Thoracic aorta (tissue), 2 donors: ENCODE measurements at places on chromosomes 6 and 20. TPM values are rescaled to one million over a fixed set of nuclear protein-coding genes. Genes with fewer than 3 reads are reported as not detected.
A peak's percentile ranks its signal among the peaks of the same experiment; 100 is the strongest.

Gene BMP2
- 10.4 TPM for total RNA-seq

Gene GNRH2
- not detected for total RNA-seq

Gene CLVS2
- total RNA-seq = 0.07 TPM

Gene TSBP1
- not detected for total RNA-seq

Gene OSER1
- 34.4 TPM for total RNA-seq

Gene MLIP
- total RNA-seq = not detected

Gene SSTR4
- not detected for total RNA-seq

Gene TGM3
- 0.27 TPM for total RNA-seq

Gene EYS
- not detected for total RNA-seq

Gene ZSCAN23
- total RNA-seq = 1.6 TPM

DNA sequence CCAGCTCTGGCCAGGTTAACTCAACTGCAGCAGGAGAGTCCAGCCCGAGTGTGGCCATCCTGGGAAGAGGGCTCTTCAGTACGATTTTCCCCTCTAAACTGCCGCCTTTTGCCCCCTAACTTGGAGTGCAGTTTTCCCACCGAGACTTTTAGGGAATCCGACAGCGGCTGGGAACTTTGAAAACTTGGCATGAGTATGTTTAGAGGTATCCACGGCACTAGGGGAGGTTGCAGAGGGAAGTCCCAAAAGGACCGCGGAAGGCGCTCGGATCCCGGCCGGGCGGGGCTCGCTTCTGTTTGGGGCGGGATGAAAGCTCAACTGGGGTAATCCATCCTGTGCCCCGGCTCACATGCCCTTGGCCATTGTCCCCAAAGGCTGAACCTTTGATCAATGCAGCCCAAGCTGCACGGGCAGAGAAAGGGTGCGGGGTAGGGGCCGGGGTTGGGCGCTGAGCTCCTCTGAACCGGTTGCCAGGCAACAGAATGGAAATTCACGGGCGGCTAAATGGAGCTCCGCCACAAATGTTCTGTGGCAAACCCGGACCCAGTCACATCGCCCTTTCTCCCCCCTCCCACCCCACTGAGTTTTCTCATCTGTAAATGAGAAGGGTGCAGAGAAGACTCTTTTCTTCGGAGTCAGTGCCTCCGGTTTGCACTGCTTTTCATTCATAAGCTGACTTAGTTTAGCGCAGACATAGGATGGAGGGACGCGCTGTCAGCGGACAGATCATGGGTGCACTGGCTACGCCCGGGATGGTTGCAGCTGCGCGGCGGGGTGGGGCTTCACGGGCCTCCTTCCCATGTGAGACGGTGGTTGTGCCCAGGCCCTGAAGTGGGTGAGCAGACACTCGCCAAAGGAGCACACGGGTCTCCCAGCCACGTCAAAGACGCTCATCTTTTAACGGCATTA lies 2.3 kb downstream of the BMP6 start:
- H3K4me3 ChIP-seq = peak overlapping the region; percentile 67
- no peak overlapping the region for H3K27ac ChIP-seq
- H3K4me1 ChIP-seq = peaks cover 14% of the 10 kb centered on the region
- no peaks in the 10 kb centered on the region for H3K36me3 ChIP-seq

DNA sequence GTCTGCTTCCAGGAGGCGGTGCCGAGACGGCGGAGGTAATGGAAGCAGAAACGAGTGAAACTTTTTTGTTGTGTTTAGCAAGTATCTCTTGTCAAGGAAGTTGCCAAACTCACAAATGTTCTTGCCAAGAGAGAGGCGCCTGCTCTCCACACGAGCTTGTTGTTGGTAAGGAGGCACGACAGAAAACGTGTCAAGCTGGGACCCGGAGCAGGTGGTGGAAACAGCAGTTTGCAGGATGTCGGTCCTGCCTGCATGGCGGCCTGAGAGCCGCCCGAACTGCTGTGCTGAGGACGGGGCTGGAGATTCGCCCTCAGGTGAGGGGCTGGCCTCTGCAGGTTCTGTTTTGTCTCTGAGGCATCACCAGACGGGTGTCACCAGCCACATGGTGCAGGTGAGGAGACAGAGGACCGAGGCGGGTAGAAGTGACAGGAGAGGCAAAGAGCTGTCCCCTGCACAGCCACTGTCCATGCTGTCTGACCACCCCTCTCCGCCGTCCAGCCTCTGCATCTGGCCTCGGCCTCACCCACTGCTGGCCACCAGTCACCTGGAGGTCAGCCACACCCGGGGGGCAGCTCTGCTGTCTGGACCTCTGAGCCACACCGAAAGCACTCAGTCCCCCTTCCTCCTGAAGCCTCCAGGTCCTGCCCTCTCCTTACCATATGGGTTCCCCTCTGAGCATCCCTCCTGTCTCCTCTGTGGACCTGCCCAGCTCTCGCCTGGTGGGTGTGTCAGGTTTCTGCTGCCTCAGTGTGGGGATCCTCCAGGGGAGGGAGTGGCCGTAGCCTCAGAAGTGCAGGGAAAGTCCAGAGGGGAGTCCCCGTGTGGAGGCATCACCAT lies 261.5 kb downstream of the TAF4 start:
- no peak for DNase-seq
- H3K27ac ChIP-seq = no peak overlapping the region
- H3K27me3 ChIP-seq = no peaks in the 10 kb centered on the region
- no peaks in the 10 kb centered on the region for H3K36me3 ChIP-seq
- H3K4me3 ChIP-seq = peak overlapping the region; percentile 43
- H3K4me1 ChIP-seq = peaks cover 12% of the 10 kb centered on the region

GRCh38 chr20:53691060-53691810 lies 97.6 kb upstream of the ZNF217 start:
- H3K27me3 ChIP-seq = no peaks in the 10 kb centered on the region
- H3K4me3 ChIP-seq = no peak overlapping the region
- no peak for DNase-seq
- peaks cover 11% of the 10 kb centered on the region for H3K4me1 ChIP-seq
- no peaks in the 10 kb centered on the region for H3K36me3 ChIP-seq

DNA sequence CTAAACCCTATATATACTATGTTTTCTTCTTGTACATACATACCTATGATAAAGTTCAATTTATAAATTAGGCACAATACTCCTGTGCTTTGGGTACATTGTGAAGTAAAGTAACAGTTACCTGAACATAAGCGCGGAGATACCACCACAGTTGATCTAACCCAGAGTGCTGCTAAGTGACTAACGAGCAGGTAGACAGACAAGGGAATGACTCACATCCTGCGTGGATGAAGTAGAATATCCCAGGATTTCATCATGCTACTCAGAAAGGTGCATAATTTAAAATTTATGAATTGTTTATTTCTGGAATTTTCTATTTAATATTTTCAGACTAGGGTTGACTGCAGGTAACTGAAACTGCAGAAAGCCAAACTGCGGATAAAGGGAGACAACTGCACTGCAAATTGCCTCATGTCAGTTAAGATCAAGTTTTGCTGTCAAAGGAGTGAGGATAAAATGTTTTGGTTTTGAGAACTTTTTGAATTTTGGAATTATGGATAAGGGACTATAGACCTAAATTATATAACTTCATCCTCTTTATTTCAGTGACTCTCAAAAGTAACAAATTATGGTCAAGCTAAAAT lies 14.4 kb downstream of the MKKS start:
- no peak overlapping the region for H3K4me3 ChIP-seq
- H3K4me1 ChIP-seq = peaks cover 2% of the 10 kb centered on the region
- DNase-seq = no peak
- no peaks in the 10 kb centered on the region for H3K27me3 ChIP-seq

GRCh38 chr20:47337413-47337812 lies 19.1 kb downstream of the ZMYND8 start:
- H3K36me3 ChIP-seq = no peaks in the 10 kb centered on the region
- no peaks in the 10 kb centered on the region for H3K27me3 ChIP-seq
- peaks cover 23% of the 10 kb centered on the region for H3K4me1 ChIP-seq
- DNase-seq = no peak
- no peak overlapping the region for H3K27ac ChIP-seq

GRCh38 chr20:42026599-42026998 lies 408.4 kb upstream of the CHD6 start:
- no peaks in the 10 kb centered on the region for H3K4me1 ChIP-seq
- DNase-seq = no peak
- no peak overlapping the region for H3K4me3 ChIP-seq
- H3K36me3 ChIP-seq = no peaks in the 10 kb centered on the region
- H3K27ac ChIP-seq = no peak overlapping the region

- no peaks in the 10 kb centered on the region for H3K27me3 ChIP-seq
- H3K4me3 ChIP-seq = peak overlapping the region; percentile 88
- peak overlapping the region; percentile 60 for H3K27ac ChIP-seq
- DNase-seq = no peak
- H3K36me3 ChIP-seq = no peaks in the 10 kb centered on the region
- H3K4me1 ChIP-seq = peaks cover 13% of the 10 kb centered on the region
These were observed 17.6 kb downstream of the PLAGL2 start for GRCh38 chr20:32189691-32190615.

DNA sequence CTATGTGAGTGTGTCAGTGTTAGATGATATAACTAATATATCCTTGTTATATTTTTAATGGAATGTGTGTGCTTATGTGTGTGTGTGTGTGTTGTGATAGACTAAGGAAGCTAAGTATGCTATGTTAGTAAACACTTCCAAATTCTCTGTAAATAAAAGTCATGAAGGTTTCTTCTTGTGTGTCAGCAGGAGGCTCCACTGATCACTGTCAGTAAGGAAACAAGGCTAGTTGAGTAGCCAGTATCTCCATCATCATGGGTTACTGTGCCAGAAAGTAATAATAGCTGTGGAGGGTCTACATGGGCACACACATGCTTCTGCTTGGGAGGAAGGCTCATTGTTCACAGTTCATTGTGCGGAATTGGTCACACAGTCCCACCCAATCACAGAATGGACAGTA lies 302.8 kb upstream of the RNF217 start:
- no peaks in the 10 kb centered on the region for H3K36me3 ChIP-seq
- no peak overlapping the region for H3K4me3 ChIP-seq
- no peak overlapping the region for H3K27ac ChIP-seq

GRCh38 chr20:13396022-13396421 lies 174.9 kb downstream of the ISM1 start:
- peaks cover 4% of the 10 kb centered on the region for H3K36me3 ChIP-seq
- DNase-seq = no peak
- H3K4me1 ChIP-seq = no peaks in the 10 kb centered on the region
- H3K27ac ChIP-seq = no peak overlapping the region

- no peaks in the 10 kb centered on the region for H3K36me3 ChIP-seq
- no peak overlapping the region for H3K4me3 ChIP-seq
- DNase-seq = no peak
- no peaks in the 10 kb centered on the region for H3K4me1 ChIP-seq
- H3K27ac ChIP-seq = no peak overlapping the region
These were observed 6.0 kb upstream of the FOXS1 start for GRCh38 chr20:31851240-31851955.

- H3K27ac ChIP-seq = no peak overlapping the region
- peaks cover 46% of the 10 kb centered on the region for H3K36me3 ChIP-seq
- no peaks in the 10 kb centered on the region for H3K4me1 ChIP-seq
- H3K4me3 ChIP-seq = no peak overlapping the region
- no peak for DNase-seq
These were observed 14.7 kb downstream of the UCKL1 start for GRCh38 chr20:63941282-63942081.

GRCh38 chr6:68256391-68256790 lies 378.7 kb upstream of the ADGRB3 start:
- no peaks in the 10 kb centered on the region for H3K27me3 ChIP-seq
- H3K27ac ChIP-seq = no peak overlapping the region
- no peak for DNase-seq
- no peak overlapping the region for H3K4me3 ChIP-seq

DNA sequence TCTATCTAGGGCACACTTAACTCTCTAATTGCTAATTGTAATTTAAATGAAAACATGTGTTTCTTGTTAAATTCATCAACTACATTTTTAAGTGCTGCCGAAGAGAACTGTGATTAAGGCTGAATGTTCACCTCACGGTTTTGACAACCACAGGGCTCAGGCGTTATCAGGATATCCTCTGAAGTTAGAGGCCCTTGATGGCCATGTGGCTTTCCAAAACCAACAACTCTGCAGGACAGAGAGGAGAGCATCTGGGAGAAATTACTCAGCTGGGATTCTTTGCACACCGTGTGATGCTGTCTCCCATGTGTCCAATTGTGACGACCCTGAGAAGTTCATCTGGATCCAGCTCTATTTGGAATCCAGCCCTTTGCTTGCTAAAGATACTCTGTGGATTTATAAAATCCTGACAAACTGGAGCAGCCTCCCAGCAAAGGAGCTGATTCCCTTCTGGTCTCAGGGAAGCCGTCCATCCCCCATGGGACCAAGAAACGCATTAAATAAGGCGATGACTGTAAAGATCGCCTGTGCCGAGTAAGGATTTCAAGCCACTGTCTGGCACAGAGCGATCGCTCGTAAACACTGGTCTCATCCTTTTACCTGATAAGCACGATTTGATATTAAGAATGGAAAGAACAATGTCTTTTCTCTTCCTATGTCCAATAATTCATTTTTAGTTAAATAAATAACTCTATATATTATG lies 401.1 kb downstream of the CD83 start:
- no peak for DNase-seq
- no peak overlapping the region for H3K27ac ChIP-seq
- H3K4me3 ChIP-seq = no peak overlapping the region
- H3K36me3 ChIP-seq = no peaks in the 10 kb centered on the region

- DNase-seq = peak; percentile 31
- no peaks in the 10 kb centered on the region for H3K27me3 ChIP-seq
These were observed 42.5 kb downstream of the EIF2S2 start for GRCh38 chr20:34069341-34070078.

DNA sequence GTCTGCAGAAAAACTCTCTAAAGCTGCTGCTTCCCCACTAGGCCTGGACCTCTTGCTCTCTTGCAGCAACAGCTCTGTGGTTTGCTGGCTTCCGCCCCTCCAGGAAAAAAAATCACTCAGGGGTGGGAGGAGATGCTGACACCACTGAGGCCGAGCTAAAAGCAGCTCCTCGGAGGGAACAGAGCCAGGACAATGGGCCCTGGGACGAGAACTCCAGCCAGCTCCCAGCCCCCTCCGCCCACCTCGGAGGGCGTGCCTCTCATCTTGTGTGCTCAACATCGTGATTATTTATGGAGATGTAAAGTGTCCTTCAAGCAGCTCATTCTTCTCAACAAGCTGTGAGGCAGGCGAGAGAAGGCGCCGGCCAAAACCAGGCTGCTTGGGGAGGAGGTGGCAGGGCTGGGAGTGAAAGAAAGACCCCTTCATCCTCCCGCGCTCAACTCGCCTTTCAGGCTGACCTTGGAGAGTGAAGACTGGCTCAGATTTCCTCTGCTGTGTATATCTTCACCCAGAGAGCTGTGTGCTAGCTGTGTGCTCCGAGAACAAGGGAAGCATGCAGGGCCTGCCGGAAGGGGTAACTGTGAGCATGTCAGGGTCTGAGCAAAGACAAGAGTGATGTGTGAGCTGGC lies 53.5 kb upstream of the LRFN2 start:
- no peak overlapping the region for H3K4me3 ChIP-seq
- H3K36me3 ChIP-seq = no peaks in the 10 kb centered on the region
- no peaks in the 10 kb centered on the region for H3K27me3 ChIP-seq

- DNase-seq = no peak
- no peak overlapping the region for H3K4me3 ChIP-seq
- H3K4me1 ChIP-seq = peaks cover 10% of the 10 kb centered on the region
- H3K27me3 ChIP-seq = no peaks in the 10 kb centered on the region
- no peak overlapping the region for H3K27ac ChIP-seq
- no peaks in the 10 kb centered on the region for H3K36me3 ChIP-seq
These were observed 46.2 kb downstream of the CYB5R4 start for GRCh38 chr6:83905648-83906047.
